IMR-90 (cell line): ENCODE measurements at places on chromosomes 2 and 18. TPM values are rescaled to one million over a fixed set of nuclear protein-coding genes. Genes with fewer than 3 reads are reported as not detected.
A peak's percentile ranks its signal among the peaks of the same experiment; 100 is the strongest.

DNA sequence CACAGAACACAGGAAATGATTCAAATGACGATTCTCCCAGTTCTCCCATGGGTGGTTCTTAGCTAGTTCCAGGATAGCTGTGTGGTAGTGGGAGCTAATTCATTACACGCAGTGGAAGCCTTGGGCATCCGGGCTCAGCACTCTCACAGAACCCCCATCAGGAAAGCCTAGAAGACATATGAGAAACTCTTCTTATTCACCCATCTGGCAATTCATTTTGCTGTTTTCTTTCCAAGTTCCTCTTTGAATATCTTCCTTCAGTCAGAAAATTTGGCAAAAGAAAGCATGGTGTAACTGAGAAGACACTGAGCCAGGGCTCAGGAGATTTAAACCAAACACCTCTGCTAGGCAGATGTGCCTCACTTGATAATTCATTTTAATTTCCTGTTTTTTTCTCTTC lies 85.2 kb upstream of the FN1 start:
- H3K27me3 ChIP-seq = no peaks in the 10 kb centered on the region
- H3K36me3 ChIP-seq = no peaks in the 10 kb centered on the region
- no peak for DNase-seq
- H3K4me3 ChIP-seq = no peak overlapping the region
- H3K4me1 ChIP-seq = 0 out of 2 replicates have a peak, but pooled peaks cover 1% of the 10 kb centered on the region

DNA sequence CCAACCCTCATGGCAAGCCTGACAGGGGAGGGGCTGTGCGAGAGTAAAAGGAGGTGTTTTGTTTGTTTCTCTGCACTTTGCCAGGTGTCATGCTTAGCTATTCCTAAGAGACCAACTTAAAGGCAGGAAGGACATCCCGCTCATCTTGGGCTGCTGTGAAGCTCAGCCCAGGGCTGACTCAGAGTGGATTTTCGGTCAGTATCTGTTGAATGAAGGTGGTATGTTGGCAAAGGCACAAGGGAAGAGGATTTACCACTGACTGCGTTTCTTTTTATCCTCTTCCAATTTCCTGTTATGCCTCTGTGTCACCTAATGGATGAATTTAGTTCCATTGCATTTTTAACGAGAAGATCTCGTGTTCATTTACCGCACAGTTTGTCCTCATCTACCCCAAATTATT lies 18.9 kb downstream of the TRPM8 start:
- H3K4me1 ChIP-seq = no peaks in the 10 kb centered on the region; the same call in 1 of the 2 replicates
- peaks cover 65% of the 10 kb centered on the region for H3K27me3 ChIP-seq
- H3K36me3 ChIP-seq = no peaks in the 10 kb centered on the region

- no peaks in the 10 kb centered on the region for H3K27me3 ChIP-seq
- no peak overlapping the region for H3K4me3 ChIP-seq
- no peaks in the 10 kb centered on the region for H3K4me1 ChIP-seq
- H3K36me3 ChIP-seq = no peaks in the 10 kb centered on the region
- no peak overlapping the region for H3K27ac ChIP-seq
- DNase-seq = no peak
Observed at GRCh38 chr2:188269004-188269403, 22.7 kb upstream of the GULP1 start.

GRCh38 chr2:157173740-157174184 lies 83.7 kb upstream of the GALNT5 start:
- H3K27me3 ChIP-seq = no peaks in the 10 kb centered on the region
- peak; percentile 100 for DNase-seq
- H3K36me3 ChIP-seq = no peaks in the 10 kb centered on the region
- H3K4me1 ChIP-seq = peaks cover 9% of the 10 kb centered on the region
- H3K4me3 ChIP-seq = no peak overlapping the region

Gene REEP1
- under 0.01 TPM in 2 replicates for total RNA-seq

DNA sequence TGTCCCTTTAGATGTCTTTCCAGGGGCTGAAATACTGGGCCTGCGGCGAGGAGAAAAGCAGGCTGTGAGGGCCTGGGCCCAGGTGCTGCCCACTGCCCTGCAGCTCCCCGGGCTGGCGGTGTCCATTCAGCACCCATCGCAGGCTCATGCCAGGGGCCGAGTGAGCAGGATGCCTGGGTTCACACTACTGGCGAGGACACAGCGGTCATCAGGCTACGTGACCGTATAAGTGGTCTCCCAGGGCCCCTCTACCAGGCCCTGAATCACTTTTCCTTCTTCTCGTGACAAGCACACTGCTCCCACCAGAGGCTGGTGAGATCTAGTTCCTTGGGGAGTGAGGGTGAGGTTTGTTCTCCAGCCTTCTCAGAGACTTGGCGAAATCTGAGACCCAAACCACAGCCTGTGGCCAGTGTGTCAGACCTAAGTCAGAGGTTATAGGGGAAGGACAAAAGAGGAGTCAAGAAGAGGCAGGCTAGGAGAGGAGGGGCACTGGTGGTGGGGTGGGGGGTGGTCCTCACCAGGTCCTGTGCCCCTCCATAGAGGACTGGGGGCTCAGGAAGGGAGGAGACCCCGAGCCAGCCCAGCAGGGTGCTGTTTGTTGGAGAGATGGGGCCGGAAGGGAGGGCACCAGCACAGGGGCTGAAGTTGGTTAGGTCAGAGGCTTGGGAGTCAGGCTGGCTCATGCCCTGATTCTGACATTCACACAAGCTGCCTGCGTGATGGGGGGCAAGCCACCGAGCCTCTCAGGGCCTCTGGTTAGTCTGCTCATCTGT lies 6.6 kb upstream of the SEMA4C start:
- H3K4me3 ChIP-seq = no peak overlapping the region
- H3K27me3 ChIP-seq = peaks cover 5% of the 10 kb centered on the region; the same call in 1 of the 2 replicates
- H3K4me1 ChIP-seq = peaks cover 9% of the 10 kb centered on the region
- H3K27ac ChIP-seq = no peak overlapping the region
- no peaks in the 10 kb centered on the region for H3K36me3 ChIP-seq

GRCh38 chr2:238709325-238710025 lies 138.4 kb upstream of the TWIST2 start:
- H3K4me3 ChIP-seq = no peak overlapping the region
- no peaks in the 10 kb centered on the region for H3K4me1 ChIP-seq
- H3K27me3 ChIP-seq = peaks cover 5% of the 10 kb centered on the region
- peak overlapping the region; percentile 17; the same call in 1 of the 2 replicates for H3K27ac ChIP-seq

GRCh38 chr2:100882645-100883613 lies 63.0 kb downstream of the NPAS2 start:
- DNase-seq = peak; percentile 38
- H3K4me3 ChIP-seq = no peak overlapping the region
- no peaks in the 10 kb centered on the region for H3K36me3 ChIP-seq
- H3K27me3 ChIP-seq = no peaks in the 10 kb centered on the region

DNA sequence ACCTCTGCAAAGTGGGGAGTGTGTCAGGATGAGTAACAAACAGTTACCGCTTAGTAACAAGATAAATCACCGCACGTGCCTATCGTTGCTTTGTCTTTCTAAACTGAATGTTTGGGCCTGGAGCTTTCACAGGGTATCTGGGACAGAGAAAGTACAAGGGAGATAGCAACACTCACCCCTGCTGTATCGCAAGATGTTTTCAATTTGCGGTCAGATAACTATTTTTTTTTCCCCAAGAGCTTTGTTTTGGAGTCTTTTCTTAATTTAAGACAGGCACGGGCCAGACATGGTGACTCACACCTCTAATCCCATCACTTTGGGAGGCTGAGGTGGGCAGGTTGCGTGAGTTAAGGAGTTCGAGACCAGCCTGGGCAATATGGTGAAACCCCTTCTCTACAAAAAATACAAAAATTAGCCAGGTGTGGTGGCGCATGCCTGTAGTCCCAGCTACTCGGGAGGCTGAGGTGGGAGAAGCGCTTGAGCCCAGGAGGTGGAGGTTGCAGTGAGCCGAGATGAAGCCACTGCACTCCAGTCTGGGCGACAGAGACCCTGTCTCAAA lies 146.6 kb downstream of the GBX2 start:
- H3K27ac ChIP-seq = no peak overlapping the region
- DNase-seq = no peak
- H3K4me3 ChIP-seq = no peak overlapping the region
- peaks cover 2% of the 10 kb centered on the region; the same call in 1 of the 2 replicates for H3K4me1 ChIP-seq
- H3K36me3 ChIP-seq = no peaks in the 10 kb centered on the region
- H3K27me3 ChIP-seq = no peaks in the 10 kb centered on the region

DNA sequence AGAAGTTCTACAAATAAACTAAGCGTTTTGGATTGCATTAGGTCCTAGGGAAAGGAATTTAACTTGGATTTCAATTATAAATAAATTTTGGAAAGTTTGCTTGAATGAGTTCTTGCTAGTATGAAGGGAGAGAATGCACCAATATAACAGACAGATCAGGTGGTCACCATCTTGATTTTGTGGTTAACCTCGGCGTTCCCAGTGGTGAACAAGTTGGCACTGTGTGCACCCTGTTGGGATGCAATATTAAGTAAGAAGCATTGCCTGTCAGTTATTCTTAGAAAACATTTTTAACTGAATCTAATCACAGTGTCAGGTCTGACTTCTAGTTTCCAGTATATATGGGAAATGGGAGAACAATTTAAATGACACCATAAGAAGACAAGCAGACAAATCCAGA lies 673.4 kb downstream of the SLC4A3 start:
- DNase-seq = peak; percentile 23
- H3K36me3 ChIP-seq = no peaks in the 10 kb centered on the region
- H3K4me3 ChIP-seq = no peak overlapping the region
- H3K27ac ChIP-seq = no peak overlapping the region
- H3K4me1 ChIP-seq = peaks cover 2% of the 10 kb centered on the region; the same call in 1 of the 2 replicates
- H3K27me3 ChIP-seq = no peaks in the 10 kb centered on the region

DNA sequence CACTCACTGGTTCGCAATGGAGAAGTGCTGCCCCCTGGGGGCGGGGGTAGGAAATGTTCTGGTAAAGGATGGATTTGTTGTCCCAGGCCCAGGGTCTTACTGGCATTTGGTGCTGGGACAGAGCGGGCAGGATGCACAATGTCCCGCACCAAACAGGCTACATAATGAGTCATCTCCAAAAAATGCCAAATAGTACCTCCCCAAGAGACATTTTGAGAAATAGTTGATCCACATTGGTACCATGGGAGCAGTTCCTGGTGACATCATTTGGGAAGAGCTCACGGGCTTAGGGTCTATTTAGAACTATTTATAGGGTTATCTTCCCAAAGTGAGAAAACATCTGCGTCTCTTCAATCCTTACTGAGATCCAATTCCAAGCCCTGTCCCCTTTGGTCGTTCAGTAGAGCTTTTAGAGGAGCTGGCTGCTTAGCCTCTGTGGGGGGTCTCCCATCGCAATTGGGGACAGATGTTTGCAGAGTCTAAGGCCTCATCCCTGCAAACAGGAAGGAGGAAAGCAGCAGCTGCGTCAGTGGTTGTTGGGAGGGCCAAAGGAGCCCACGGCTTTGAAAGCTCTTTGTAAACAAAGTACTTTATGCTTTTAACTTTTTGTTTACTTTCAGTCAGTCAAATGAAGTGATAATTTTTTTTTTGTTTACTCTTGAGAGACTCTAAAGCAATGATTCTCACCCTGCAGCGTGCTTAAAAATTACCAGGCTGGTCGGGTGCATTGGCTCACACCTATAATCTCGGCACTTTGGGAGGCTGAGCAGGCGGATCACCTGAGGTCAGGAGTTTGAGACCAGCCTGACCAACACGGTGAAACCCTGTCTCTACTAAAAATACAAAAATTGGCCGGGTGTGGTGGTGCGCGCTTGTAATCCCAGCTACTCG lies 49.3 kb downstream of the GREB1 start:
- peaks cover 37% of the 10 kb centered on the region for H3K27me3 ChIP-seq
- H3K4me3 ChIP-seq = no peak overlapping the region
- no peaks in the 10 kb centered on the region for H3K36me3 ChIP-seq
- DNase-seq = peak; percentile 35
- peaks cover 2% of the 10 kb centered on the region; the same call in 1 of the 2 replicates for H3K4me1 ChIP-seq

DNA sequence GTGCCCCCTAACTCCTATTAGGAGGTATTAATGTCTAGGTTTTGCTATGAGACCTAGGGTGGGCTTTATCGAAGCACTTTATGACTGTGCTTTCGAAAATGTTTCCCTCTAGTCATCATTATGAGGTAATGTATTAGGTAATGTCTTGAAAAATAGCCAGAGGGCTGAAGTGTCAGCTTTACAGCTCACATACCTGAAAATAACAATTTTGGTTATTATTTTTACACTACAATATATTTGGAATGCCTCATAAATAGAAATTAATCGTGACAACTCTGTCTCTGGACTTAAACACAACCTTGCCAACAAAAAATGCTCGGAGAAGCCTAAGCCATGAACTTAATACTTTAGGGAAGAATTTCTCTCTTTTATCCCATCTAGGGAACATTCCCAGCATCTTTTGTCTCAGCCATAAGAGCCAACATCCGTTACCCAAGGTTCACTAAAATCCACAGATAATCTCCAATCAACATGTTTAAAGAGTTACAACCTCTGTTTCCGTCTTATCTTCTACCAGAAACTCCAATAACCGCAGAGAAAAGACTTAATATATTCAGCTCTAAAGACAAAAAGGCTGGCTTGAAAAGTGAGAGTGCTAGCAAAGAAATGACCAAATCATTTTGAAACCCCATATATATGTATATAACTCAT lies 130.9 kb upstream of the RND3 start:
- no peak overlapping the region for H3K27ac ChIP-seq
- no peaks in the 10 kb centered on the region for H3K27me3 ChIP-seq
- peak; percentile 22 for DNase-seq
- no peaks in the 10 kb centered on the region for H3K36me3 ChIP-seq
- H3K4me3 ChIP-seq = no peak overlapping the region

- no peak overlapping the region for H3K27ac ChIP-seq
- H3K27me3 ChIP-seq = no peaks in the 10 kb centered on the region
- no peaks in the 10 kb centered on the region for H3K36me3 ChIP-seq
- H3K4me3 ChIP-seq = no peak overlapping the region
- peak; percentile 86 for DNase-seq
Observed at GRCh38 chr2:36287363-36288275, 68.0 kb upstream of the CRIM1 start.

- no peaks in the 10 kb centered on the region for H3K4me1 ChIP-seq
- peaks cover 11% of the 10 kb centered on the region for H3K27me3 ChIP-seq
- H3K36me3 ChIP-seq = no peaks in the 10 kb centered on the region
Observed at GRCh38 chr2:111958901-111959300, 60.5 kb downstream of the MERTK start.
